ENCODE measurements at places on chromosomes 12 and 14.

GRCh38 chr12:116880213-116880816, 926 bp downstream of the HRK start:
- DNase-seq = no peak

DNA sequence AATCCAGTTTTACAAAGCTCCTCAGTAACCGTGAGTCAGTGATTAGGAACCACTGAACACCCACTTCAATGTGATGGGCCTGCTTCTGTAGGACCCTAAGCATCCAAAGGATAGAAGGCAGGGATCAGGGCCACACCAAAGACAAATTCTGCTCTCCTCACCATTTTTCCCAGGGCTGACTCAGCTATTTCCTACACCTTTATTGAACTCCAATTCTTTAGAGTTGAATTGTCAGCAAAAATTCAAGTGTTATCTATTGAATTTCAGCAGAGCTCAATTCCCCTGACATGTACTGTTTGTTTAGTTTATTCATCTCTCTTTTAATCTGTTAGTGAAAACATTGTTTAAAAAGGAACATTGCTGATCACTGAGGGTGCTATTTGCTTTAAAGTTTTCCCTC, 457.7 kb upstream of the TMPO start:
- no peak for DNase-seq

DNA sequence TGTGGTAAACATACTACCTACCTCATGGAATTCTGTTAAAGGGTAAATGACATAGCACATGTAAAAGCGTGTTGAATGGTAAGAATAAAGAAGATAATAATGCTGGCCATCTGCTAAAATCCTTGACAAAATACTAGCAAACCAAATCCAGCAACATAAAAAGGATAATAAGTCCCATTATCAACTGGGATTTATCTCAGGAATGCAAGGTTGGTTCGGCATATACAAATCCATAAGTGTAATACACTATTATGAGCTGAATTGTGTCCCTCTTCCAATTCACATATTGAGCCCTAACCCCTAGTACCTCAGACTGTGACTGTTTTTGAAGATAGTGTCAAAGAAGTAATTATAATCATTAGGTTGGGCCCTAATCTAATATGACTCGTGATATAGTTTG, 37.4 kb downstream of the YEATS4 start:
- no peak for DNase-seq

DNA sequence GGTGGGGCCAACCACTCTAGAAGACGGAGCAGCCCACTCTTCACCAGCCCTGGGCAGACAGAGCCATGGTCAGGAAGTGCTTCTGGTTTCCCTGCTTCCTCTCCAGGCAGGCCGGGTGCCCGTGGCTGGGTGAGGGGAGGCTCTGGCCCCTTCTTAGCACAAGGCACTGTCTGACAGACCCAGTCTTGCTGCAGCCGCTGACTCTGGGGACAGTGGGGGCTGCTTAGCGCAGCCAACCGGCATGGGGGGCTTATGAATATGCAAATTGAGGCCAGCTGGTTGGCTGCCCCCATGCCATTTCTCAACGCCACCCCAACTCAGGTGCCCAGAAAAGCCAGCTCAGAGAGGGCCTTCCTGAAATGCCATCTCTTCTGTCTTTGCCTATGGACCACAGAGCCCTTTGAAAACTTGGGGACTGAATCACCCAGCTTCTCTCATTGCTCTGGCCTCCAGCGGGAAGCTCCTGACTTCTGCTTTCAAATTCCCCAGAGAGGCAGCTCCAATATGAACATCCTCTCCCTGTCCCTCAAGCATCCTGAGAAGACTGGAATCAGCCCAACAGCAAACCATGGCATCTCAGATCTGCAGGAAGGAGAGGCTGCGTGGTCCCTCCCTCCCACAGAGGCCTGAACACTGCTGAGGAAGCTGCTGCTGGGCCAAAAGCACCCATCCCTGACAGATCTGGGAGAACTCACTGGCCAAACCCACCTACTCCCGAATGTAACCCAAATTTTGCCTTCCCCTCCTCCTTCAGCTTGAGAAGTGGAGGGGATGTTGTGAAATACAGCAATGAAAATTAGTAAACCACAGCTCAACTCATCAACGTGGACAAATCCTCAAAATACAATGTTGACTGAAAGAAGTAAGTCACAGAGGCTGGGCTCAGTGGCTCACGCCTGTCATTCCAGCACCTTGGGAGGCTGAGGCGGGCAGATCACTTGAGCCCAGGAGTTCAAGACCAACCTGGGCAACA, at the start of gene PROX2:
PROX2 (minus strand) TSS at position 205 of the 973 bp plus-strand sequence. CDS start 12,311 bp downstream, outside the sequence.
- DNase-seq = no peak

DNA sequence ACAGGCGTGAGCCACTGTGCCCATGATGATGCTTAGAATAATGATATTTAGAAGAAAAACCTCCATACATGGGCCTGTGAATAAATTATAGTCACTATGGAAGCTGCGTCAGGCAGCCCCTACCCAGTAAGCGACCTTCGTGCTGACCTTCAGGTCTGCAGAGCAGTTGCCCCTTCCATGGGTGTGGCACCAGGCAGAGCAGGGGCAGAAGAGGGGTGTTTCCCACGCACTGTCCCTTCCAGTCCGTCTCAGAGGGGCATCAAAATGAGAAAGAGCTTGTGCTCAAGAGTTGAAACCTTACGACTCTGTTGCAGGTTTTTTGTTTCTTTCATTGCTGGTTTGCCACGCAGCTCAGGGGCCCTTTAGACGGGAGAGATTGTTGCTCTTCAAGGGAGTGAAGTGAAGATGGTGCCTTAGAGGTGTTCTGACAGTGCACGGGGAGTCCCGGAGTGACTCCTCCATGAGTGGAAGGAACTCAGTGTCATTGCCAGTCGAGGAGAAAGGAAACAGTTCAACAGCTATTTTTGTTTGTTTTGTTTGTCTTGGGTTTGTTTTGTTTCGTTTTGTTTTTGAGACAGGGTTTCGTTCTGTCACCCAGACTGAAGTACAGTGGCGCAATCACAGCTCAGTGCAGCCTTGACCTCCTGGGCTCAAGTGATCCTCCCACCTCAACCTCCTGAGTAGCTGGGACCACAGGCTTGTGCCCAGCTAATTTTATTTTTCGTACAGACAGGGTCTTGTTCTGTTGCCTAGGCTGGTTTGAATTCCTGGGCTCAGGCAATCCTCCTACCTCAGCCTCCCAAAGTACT, 13.9 kb downstream of the CKB start:
- no peak for DNase-seq

GRCh38 chr12:13162904-13163303, 33.6 kb upstream of the EMP1 start:
- no peak for DNase-seq

GRCh38 chr14:39755269-39755878, 323.1 kb upstream of the FBXO33 start:
- no peak for DNase-seq

DNA sequence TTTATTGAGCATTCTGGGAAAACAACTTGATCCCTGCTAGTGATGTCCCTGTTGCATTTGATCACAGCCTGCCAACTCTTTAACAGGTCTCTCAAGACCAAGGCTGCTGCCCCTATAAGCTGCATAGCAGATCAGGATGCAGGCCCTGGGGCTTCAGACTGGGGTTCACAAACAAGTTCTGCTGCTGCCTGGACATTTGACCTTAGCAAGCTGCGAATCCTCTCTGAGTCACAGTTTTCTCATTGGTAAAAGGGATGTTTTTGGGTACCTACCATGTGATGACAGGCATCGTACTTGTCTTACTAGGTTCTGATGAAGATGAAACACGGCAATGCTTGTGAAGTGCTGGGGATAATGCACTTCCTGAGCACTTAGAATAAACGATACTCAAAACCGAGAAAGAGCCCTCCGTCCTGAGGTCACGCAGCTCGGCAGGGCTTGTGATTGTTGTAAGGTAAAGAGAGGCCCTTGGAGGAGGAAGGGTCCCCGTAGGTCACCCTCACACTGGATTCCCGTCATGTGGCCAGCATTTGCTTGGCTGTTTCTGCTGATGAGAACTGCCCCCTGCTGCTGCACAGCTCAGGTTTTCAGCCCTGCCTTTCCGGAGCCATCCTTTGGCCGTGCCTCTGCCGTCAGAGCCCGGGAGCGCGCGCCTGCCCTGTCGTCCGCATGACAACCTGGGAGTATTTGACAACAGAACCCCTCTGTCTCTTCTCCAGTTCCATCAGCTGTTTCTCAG, 39.1 kb downstream of the TSPAN9 start:
- DNase-seq = no peak

GRCh38 chr14:75268633-75269550, 9.7 kb upstream of the FOS start:
- no peak for DNase-seq

DNA sequence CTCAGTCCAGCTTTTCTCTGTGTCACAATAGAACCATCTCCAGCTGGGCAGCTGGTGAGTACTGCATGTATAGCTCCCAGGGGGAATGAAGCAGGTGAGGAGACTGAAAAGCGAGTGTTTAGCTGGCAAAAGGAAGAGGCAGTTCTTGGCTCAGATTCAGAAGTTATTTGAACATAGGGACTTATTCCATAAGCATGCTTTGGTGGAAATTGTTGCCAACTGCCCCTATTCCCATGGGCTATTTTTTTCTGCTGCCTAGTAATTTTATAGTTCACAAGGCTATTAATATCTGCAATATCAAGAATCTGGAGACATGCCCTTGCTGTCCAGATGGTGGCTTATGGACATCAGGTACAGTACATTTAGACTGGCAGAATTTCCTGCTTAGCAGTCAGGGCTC, 1112.7 kb downstream of the LRFN5 start:
- no peak for DNase-seq

DNA sequence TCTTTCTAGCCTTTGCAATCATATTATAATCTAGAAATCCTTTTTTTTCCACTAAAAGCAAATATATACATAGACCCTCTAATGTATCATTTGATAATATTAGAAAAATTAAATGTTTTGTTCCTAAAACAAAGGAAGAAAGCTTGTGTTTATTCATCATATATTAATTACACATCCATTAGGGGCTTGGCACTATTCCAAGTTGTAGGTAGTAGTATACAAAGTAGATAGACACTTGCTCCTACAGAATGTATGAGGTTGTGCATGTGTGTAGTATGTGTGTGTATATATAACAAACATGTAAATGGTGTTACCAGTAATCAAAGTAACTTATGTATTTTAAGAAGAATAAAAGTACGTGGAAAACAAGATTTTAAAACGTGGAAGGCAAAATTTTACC, 15.0 kb upstream of the KCNMB4 start:
- DNase-seq = no peak

GRCh38 chr12:130965668-130966067, 12.0 kb downstream of the ADGRD1 start:
- no peak for DNase-seq

DNA sequence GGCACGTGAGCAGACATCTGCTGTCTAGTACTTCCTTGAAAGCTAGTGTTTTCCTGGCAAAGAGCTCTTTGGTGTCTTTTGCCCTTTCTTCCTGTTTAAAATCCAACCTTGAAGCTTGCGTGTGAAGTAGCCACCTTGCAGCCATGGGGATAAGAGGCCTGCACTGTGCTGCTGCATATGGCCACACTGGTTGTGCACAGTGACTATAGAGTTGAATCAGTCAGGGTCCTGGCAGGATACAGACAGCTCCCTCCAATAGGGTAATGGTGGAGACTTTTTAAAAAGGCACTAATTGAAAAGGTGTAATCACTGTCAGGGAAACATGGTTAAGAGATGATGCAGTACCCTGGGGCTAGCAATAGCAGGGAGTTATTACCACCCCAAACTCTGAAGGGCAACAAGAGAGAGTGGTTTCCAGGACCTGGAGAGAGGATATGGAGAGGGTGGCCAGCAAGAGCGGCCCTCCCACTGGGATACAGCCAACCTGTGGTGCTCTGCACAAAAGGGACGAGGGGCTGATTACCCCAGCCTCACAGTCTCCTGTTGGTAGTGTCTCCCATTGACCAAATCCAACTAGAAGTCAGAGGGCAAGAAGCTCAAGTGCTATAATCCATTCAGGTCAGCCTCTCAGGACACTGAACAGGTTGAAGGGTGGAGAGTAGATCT, 4.8 kb upstream of the GLT8D2 start:
- DNase-seq = no peak

DNA sequence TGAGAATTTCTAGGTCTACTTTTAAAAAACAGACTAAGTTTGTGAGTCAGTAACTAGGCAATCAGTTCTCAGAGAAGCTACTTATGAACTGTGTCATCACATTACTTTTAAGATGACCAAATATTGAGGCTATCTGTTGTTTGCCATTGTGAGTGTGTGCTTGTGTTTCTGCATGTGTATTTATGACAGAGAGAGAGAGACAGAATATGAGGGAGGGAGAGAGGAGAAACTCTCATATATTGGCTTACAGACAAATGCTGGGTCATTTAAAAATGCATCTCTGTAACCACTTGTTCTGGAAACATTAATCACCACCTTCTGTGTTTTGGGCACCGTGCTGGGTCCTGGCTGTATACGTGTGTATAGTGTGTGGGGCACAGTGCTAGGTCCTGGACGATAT, 161.5 kb upstream of the FRMD6 start:
- DNase-seq = no peak

DNA sequence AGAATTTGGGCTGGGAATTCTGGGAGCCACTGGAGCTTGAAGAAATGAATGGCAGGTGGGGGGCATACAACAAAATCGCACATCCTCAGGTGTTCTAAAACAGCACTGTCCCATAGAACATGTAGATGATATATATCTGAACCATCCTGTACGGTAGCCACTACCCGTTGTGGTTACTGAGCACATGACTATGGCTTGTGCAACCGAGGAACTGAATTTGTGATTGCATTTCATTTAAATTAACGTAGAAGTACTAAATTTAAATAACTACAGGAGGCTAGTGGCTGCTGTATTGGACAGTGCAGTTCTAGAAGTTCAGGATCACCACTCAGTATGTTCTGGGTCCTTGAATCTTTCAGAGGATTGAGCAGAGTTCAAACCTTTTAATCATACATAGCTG, 172.4 kb downstream of the PHETA1 start:
- DNase-seq = no peak

- DNase-seq = no peak
Measured at GRCh38 chr12:4137015-4137414, 136.5 kb upstream of the CCND2 start.

GRCh38 chr14:102225936-102226335, 79.0 kb downstream of the MOK start:
- DNase-seq = no peak

DNA sequence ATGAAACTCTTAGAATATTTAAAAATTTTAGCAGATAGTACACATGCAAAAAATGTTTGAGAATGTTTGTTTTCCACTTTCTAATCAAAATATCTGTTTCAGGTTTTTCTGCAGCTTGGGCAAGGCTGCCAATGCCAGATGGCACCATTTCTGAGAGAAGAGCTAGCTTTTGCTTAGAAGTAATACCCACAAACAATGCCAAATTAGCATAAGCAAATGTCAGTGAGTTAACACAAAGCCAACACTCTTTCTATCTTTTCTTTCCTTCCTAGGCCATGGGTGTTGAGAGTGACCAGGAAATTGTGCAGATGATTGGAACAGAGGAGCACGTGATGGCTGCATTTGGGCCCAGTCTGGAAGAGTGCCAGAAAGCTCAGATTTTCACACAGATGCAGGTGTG, 35.2 kb downstream of the POLR3B start:
- DNase-seq = no peak

Measured in stimulated activated CD4-positive, alpha-beta T cell treated with anti-CD3 and anti-CD28 coated beads, TNF-alpha, amount 100 ng/mL, for 4 hours (primary cell).